Kidney tubule cell (primary cell): ENCODE measurements at places on chromosomes 4 and X.
A peak's percentile ranks its signal among the peaks of the same experiment; 100 is the strongest.

DNA sequence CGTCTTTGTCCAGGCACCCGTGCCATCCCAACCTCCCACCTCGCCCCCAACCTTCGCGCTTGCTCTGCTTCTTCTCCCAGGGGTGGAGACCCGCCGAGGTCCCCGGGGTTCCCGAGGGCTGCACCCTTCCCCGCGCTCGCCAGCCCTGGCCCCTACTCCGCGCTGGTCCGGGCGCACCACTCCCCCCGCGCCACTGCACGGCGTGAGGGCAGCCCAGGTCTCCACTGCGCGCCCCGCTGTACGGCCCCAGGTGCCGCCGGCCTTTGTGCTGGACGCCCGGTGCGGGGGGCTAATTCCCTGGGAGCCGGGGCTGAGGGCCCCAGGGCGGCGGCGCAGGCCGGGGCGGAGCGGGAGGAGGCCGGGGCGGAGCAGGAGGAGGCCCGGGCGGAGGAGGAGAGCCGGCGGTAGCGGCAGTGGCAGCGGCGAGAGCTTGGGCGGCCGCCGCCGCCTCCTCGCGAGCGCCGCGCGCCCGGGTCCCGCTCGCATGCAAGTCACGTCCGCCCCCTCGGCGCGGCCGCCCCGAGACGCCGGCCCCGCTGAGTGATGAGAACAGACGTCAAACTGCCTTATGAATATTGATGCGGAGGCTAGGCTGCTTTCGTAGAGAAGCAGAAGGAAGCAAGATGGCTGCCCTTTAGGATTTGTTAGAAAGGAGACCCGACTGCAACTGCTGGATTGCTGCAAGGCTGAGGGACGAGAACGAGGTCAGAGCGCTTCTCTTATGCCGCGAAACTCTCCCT lies at the start of gene TET2:
TSS of gene TET2 (plus strand) at position 601 of the 740 bp plus-strand sequence. CDS start 87,067 bp downstream, outside the sequence.
- DNase-seq, result peak; percentile 91

GRCh38 chr4:16387448-16387847 lies 161.2 kb upstream of the TAPT1 start:
- no peak for DNase-seq

GRCh38 chr4:145956288-145956890 lies 17.8 kb upstream of the ZNF827 start:
- DNase-seq, result peak; percentile 52

GRCh38 chrX:41664908-41665307 lies 23.9 kb upstream of the GPR34 start:
- peak; percentile 62 for DNase-seq

DNA sequence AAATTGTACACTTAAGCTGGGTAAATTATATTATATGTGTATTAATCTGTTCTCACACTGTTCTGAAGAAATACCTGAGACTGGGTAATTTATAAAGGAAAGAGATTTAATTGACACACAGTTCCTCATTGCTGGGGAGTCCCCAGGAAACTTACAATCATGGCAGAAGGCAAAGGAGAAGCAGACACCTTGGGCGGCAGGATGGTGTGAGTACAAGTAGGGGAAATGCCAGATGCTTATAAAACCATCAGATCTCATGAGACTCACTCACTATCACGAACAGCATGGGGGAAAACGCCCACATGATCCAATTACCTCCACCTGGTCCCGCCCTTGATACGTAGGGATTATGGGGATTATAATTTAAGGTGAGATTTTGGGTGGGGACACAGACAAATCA lies 34.9 kb downstream of the PDE5A start:
- DNase-seq, result no peak
